Forelimb muscle (tissue), 1 donor: ENCODE measurements at places on chromosomes 11 and 22.

DNA sequence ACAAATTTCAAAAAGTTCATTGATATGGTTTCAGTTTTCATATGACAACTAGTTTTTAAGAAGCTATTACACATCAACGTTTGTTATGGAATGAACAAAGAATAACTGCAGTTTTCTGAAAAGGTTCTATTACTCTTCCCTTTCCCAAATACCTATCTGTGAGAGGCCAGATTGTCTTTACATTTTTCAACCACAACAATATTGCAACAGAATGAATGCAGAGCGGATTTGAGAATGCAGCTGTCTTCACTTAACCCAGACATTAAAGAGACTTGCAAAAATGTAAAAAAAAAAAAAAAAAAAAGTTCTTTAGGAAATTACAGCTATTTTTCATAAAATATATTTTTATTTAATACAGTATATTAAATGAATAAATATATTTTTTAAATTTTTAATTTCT, 250.8 kb downstream of the DDX10 start:
- DNase-seq: no peak

GRCh38 chr22:44448271-44448830, 49.7 kb downstream of the RTL6 start:
- peak; percentile 39 for DNase-seq

GRCh38 chr22:38652859-38653258, 3.3 kb downstream of the FAM227A start:
- no peak for DNase-seq

DNA sequence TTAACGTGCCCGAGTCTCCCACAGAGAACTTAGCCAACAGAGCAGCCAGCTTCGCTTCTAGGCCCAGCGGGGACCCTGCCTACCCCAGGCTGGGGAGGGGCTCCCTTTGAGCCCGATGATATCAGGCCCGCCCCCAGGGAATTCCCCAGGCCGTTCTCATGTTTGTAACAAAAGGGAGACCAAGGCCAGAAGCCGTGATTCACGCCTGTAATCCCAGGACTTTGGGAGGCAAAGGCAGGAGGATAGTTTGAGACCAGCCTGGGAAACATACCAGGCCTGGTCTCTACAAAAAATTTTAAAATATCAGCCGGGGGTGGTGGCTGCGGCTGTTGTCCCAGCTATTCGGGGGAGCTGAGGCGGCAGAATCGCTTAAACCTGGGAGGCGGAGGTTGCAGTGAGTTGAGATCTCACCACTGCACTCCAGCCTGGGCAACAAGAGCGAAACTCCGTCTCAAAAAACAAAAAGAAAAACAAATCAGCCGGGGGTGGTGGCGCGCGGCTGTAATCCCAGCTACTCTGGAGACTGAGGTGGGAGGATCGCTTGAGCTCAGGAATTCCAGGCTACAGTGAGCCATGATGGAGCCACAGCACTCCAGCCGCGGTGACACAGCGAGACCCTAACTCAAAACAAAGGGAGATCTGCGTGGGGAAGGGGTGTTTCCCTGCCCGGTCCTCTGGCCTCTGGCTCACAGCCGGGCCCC, 1.7 kb downstream of the DRD4 start:
- DNase-seq: no peak

GRCh38 chr11:75589933-75590332, 27.9 kb downstream of the SERPINH1 start:
- DNase-seq: no peak

DNA sequence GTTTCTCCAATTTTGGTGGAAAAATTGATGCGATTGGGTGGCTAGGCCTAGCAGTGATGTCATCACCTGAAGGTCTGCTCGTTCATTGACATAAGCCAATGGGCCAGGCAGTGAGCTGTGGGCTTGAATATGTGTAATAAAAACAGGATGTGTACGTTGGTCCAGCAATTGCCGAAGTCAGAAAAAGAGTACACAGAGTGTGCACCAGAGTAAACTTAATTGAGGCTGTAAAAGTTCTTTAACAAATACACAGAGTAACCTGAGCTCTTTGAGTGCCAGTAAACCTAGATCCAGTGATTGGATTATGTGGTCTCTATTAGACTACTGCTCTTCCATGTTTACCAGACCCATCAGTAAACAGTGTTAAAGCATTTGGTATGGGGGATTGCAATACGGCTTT, 13.0 kb upstream of the GLYATL1 start:
- no peak for DNase-seq

- no peak for DNase-seq
Measured at GRCh38 chr11:46725338-46726205, 6.6 kb downstream of the F2 start.

- DNase-seq: no peak
Measured at GRCh38 chr22:49999946-50000586, 12.5 kb downstream of the IL17REL start.

- no peak for DNase-seq
Measured at GRCh38 chr22:35446365-35446764, 46.4 kb downstream of the MCM5 start.

GRCh38 chr11:68270196-68271022, 1.4 kb downstream of the C11orf24 start:
- no peak for DNase-seq

DNA sequence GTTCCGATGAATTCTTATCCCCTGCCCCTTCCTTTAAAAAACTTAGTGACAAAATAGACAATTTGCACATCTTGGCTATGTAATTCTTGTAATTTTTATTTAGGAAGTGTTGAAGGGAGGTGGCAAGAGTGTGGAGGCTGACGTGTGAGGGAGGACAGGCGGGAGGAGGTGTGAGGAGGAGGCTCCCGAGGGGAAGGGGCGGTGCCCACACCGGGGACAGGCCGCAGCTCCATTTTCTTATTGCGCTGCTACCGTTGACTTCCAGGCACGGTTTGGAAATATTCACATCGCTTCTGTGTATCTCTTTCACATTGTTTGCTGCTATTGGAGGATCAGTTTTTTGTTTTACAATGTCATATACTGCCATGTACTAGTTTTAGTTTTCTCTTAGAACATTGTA, 12.0 kb downstream of the CCND1 start:
- no peak for DNase-seq

GRCh38 chr11:112770487-112770886, 190.7 kb upstream of the NCAM1 start:
- DNase-seq: no peak

- DNase-seq: no peak
Measured at GRCh38 chr11:77418155-77418970, 55.5 kb downstream of the PAK1 start.

DNA sequence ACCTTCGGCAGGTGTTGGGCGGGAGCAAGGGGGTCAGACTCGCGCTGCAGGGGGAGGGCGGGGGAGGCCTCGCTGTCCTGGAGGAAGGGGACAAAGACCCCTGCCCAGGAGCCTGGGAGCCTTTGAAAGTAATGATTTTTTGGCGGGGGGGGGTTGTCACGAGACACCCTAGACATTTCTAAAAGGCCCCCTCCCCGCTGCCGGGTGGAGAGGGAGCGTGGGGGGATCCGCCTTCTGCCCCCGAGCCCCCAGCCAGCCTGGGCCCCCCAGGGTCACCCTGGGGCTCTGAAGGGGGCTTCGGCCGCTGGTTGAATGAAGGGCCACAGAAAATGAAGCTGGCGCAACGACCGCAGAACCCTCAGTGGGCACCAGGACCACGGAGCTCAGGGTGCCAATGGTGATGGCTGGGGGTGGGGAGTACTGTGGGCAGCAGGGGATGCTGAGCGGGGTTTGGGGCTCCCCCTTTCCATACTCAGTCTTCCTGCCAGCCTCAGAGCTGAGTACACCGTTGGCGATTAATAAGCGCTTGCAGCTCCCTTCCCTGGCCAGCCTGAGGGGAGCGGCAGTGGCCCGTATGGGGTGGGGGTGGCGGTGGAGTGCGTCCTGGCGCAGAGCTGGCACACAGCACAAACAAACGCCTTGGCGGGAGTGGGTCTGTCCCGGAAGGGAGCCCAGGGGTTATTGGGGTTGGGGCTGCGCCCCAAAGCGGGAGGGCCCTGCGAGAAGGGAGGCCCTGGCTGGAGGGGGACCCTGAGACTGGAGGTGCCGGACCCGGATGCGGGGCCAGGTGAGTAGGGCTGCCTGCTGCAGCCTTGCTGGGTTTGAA, 1.2 kb upstream of the DUSP8 start:
- DNase-seq: no peak

- DNase-seq: no peak
Measured at GRCh38 chr11:120739780-120740179, 228.2 kb downstream of the GRIK4 start.

GRCh38 chr11:111629499-111629898, 27.2 kb downstream of the SIK2 start:
- DNase-seq: no peak
